ENCODE measurements at places on chromosomes 6 and 20.

- DNase-seq: no peak
Measured at GRCh38 chr6:154471609-154472362, 38.7 kb downstream of the CNKSR3 start.

- no peak for DNase-seq
Measured at GRCh38 chr6:166929542-166930189, 26.7 kb downstream of the RNASET2 start.

- no peak for DNase-seq
Measured at GRCh38 chr6:28383235-28384142, 16.1 kb downstream of the ZSCAN12 start.

DNA sequence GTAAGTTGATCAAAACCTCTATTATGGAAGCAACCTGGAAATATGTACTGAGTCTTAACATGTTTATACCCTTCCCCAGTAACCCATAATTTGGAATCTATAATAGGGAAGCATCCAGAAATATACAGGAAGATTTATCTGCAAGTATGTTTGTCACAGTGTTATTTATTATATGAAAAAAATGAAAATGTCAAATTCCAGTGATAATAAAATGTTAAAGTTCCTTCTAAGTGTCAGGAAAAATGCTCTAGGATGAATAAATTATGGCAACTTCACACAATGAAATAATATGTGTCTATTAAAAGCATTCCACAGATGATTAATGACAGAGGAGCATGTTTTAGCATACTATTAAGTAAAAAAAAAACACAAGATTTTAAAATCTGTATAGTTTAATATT, 237.7 kb upstream of the PRND start:
- DNase-seq: no peak

DNA sequence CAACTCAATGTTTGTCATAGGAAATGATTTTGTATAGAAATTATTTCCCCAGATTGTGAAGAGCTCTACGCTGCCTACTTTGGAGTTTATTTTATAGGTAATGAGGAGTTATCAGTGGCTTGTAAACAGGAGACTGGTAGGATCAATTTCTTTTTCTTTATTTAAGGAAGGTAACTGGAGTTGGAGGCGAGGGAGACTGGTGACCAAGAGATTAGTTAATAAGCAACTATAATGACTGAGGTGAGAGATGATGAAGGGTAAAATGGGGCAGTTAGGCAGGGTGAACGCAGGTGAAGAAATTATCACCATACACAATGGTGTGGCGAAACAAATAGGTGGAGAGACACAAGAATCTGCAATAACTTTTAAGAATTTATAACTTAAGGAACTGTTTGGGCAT, 100.2 kb downstream of the PRKN start:
- no peak for DNase-seq

DNA sequence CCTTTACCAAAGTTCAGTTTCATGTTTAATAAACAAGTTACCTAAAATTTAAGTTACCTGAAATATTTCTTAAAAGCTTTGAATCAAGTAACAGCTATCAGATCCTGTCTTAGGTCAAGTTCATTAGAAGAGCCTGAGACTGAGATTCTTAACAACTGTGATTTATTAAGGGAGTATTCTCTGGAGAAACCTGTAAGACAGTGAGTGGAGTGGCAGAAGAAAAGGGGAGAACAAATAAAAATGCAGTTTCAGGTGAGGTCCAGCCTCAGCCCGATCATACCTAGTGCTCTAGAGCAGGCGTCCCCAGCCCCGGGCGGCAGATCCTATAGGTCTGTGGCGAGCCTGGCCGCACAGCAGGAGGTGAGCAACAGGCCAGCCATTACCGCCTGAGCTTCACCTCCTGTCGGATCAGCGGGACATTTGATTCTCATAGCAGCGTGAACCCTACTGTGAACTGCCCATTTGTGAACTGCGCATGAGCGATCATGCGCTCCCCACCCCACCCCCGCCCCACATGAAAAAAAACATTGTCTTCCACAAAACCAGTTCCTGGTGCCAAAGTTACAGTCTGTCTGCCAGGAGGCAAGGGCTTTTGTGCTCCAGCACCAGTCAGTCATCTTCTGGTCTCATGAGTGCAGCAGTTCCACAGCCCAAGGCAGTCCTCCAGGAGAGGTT, 59.2 kb upstream of the ADGRB3 start:
- no peak for DNase-seq

DNA sequence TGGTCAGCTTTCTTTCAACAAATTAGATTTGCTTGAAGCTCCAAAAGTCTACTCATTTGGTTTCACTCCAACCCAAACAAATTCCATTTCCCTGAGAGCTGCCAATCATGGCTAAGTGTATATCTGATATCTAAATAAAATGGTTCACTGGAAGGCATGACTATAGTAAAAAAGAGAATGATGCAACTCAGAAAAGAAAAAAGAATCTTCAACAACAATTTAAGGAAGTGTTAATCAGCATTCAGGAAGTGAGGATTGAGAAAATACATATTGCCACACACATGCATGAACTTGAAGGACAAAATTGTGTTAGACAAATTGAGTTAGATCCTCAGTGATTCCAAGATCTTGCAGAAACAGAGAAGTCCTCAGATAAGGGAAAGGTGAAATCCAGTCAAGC, 972.9 kb upstream of the FLRT3 start:
- no peak for DNase-seq

DNA sequence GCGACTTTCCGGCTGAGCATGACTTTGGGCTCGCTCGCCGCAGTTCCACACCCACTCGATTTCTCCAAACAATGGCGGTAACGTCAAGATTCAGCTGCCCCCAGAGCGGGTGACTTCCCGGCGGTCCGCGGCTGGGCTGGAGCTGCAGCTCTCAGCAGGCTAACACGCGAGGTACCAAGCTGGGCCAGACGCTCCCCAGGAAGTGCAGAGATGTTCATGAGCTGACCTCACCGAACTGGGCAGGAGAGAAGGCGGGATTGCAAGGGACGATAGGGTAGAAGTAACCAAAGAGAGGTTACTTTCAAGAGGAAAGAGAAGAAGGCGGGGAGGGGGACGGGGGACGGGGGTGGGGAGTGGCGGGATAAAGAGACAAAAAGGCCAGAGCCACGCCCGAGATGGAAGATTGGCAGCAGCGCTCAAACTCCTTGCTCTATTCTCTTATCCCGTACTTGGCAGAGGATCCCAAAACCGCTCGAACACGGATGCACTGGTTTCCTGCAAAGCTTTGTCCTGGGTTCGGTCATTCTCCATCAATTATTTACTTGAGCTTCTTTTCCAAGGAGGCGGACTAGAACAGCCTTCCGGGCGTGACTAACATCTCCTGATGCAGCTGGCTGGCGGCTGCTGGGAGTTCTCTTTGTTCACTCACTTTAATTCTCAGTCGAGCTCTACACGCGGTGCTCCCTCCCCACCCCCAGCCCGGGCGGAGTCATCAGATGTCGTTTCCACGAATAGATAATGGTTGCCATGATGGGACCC, at the start of gene MTCL3:
Gene MTCL3, minus strand, starts transcription at position 626 of the 759 bp plus-strand sequence.
- DNase-seq: no peak

GRCh38 chr20:64106981-64107735, at the start of gene NPBWR2:
Gene NPBWR2, minus strand, starts transcription at chr20:64107565. Its CDS starts 734 bp downstream, at chr20:64106831.
- DNase-seq: no peak

All from cortex of kidney (tissue), 1 donor.